ENCODE measurements at places on chromosomes 5 and 9.

- DNase-seq, result no peak
Observed at GRCh38 chr9:7811677-7812076, 12.1 kb upstream of the DMAC1 start.

GRCh38 chr5:140213370-140213983 is 38.5 kb downstream of the CYSTM1 start:
- no peak for DNase-seq

DNA sequence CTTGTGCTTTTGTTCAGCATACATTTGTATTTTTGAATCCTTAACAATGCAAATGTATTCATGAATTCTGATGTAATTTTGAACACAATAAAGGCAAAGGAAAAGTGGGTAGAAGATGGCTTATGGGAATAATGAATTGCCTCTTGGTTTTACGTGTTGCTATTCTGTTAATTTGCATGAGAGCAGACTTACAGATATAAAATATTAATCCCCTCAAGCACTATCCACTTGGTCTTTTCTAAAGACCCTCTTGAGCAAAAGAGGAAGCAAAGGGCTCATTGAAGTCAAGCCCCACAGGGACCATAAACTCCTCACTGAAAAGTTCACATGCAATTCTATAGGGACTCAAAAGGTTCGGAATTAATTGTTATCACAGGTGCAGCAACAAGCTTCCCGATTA is 51.9 kb downstream of the OSTF1 start:
- no peak for DNase-seq

DNA sequence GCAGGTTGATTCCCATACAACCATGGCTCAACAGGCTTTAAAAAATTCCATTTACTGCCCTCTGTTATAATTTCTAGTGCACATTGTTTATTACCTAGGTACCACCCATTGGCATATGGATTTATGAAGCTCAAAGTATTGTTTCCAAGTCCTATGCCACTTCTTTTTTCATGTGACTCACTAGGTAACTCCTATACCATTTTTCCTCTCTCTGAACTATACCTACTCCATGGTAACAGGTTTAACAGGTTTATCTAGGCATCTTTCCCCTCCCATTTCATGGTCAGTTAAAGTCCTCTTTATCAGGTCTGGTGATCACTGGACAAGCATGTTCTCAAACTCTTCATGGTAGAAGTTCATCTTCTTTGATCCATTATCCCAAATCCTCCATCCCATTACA is 49.6 kb upstream of the ABCA1 start:
- no peak for DNase-seq
